Fibroblast of skin of right biceps (primary cell): ENCODE measurements at places on chromosomes 5 and 9.

DNA sequence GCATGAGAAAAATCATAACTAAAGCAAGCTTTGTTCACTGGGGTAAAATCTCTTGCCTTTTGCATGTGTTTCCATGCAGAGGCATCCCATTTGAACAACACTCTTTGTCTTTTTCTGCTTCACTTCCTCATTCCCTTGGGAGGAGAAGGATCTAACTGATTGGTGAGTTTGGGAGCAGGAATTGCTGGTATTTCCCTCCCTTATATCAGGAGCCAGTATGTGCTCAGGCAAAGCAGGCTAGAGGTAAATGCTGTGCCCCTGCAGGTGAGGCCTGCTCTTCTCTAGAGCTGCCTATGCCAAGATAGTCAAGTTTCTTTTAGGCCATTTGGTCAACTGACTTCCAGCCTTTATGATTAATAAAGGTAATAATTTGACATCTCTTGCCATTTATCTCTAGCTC is 179.9 kb downstream of the COX7C start:
- peak; percentile 6 for DNase-seq

DNA sequence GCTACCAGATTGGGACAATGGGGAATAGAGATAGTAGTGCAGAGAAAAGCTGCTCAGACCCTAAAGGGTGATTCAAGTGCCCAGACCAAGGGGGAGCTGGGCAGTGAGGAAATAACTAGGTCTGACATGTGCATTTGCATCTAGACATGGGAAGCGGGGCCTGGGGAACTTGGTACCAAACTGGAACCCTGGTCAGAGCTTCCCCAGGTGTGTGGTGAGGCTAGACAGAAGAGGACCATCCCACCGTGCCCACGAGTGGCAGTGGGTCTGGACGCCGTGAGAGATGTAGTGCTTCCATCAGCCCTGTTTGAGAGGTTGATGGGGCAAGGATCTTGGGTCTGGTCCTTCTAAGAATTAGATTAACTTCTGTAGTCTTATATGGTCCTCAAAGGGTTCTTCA is 7.6 kb downstream of the TMEM8B start:
- no peak for DNase-seq

DNA sequence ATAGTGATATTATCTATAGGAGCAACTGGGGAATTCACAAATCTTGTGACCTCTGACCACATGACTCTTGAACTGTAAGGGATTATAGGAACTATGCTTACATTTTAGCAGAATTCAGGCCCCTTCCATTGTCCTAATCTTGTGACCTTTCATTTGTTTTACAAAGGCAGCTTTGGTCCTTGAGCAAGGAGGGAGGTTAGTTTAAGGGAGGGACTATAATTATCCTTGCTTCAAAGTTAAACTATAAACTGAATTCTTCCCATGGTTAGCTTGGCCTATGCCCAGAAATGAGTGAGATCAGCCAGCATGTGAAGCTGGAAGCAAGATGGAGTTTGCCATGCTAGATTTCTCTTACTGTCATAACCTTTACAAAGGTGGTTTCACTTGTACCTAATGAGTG is 51.2 kb downstream of the TARS1 start:
- no peak for DNase-seq

DNA sequence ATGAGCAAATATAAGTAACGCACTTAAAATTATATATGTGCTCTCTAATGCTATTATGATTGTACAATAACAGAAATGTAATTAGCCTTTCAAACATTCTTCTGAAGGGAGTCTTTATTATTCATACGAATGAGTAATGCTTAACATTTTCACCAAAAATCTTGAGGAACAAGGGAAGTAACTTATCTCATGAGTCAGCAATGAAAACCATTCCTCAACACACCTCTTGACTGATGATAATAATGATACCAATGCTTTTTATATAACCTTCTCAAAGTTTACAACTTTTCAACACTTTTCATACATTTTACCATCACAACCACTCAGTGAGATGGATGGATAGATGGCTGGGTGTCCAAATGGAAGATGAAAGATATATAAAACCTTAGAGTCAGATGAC is 369.3 kb downstream of the BNC2 start:
- DNase-seq, result peak; percentile 92

- DNase-seq, result no peak
These were observed 49.7 kb downstream of the CYSTM1 start for GRCh38 chr5:140224658-140225057.

DNA sequence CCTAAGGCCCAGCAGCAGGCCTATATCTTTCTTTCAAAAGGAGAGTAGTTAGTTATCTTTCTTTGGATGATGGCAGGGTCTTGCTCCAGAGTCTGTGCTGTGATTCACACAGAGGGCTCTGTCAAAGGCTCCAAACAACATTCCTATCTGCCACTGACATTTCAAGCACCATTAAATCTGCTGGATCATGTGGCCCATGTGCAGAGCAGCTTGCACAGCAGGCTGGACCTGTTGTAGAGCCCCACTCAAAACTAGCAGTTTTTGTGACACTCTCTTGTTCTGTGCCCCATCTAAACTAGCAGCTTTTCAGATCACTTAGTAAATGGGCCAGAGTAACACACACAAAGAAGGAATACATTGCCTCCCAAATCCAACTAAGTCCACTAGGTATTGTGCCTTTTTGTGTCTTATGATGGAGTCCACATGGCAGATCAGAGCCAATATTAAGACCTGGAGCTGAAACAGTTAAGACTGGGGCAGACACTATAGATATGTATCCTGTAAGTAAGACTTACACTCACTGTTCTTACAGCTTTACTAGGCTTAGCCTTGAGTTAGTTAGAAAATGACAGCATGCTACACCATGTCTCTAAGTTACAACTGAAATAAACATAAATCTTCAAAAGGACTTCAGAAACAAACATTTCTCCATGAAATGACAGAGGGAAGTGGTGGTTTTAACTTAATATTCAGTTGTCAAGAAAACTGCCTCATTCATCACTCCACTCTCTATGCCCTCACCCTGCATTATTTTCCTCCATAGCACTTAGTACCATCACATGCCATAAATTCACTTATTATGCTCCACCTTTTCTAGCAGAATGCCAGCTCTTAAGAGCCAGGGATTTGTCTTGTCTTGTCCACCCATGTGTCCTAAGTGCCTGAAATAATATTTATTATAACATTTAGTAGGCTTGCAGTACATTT is 400.9 kb downstream of the RAB3C start:
- DNase-seq, result peak; percentile 14

DNA sequence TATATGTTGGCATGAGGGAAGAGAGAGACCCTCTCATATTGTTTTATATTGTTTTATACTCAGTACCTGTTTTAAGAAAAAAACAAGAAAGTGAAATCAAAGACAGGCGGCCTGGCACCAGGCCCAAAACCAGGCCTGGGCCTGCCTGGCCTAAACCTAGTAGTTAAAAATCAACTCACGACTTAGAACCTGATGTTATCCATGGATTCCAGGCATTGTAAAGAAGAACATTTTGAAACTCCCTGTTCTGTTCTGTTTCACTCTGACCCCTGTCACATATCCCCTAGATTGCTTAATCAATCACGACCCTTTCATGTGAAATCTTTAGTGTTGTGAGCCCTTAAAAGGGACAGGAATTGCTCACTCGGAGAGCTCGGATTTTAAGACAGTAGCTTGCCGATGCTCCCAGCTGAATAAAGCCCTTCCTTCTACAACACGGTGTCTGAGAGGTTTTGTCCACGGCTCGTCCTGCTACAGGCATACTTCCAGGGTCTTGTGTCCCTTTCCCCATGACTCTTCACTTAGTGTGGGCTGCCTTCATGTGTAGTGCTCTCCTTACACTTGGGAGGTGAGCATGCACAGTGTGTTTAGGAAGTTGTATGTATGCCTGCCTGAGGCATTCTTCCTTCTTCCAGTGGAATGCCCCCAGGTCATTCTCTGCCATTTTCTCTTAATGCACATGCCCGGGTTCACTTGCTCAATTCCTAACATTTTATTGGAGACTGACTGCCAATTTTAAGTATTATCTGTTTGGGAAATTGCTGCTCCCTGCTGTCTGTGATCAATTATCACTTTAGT is 17.8 kb downstream of the TBCA start:
- DNase-seq, result no peak
